ENCODE measurements at places on chromosomes 4 and X.

- DNase-seq: no peak
Observed at GRCh38 chr4:7013175-7013574, 30.0 kb upstream of the TADA2B start.

GRCh38 chrX:37871626-37872302 is 24.4 kb upstream of the DYNLT3 start:
- DNase-seq: no peak

DNA sequence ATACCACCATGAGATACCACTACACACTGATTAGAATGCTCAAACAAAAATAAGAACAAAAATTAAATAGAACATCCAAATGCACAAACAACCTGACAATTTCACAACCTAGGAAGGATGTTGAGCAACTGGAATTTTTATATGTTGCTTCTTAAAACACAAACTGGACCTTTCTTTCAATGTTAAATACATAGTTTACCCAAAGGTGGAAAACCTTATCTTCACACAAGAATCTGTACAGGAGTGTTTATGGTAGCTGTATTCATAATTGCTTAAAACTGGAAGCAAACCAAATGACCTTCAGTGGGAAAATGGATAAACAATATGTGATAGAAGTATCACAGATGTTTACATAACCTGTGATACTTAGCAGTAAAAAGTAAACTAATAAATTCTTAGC is 573.8 kb downstream of the MAGEB5 start:
- DNase-seq: no peak

- DNase-seq: no peak
Observed at GRCh38 chr4:97950836-97951235, 192.4 kb downstream of the STPG2 start.

DNA sequence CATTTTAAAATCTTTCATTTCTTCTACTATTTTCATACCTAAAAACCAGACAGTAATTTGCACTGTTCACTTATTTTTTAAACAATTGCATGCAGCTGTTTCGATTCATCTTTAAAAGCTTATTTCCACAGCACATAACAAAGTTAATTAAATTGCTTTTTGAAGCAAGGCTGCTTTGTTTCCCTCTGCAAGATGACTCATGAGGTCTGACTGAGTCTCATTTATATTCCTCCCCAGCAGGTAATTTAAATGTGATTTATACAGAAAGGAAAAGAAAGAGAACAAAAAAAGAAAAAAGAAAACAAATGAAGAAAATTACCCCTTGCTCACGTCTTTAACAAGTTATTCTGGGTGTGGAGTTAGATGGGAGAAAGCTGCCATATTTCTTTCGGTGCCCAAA is 22.8 kb downstream of the VMA21 start:
- DNase-seq: no peak

- DNase-seq: no peak
Observed at GRCh38 chrX:65688403-65688871, 21.0 kb downstream of the MSN start.

DNA sequence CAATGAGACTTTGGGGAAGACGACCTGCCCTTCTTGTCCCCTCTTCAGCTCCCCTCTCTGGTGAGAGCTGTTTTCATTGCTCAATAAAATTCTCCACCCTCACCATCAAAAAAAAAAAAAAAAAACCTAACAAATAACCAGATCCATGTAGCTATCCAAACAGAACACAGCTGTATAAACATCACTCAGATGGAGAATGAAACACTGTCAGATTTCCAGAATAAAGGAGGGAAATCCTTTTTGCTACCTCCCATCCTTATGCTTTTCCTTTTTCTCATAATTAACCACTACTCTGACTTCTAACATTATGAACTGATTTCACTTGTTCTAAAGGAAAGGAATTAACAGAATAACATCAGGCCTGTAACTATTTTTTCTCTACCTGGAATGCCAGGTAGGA is 155.6 kb downstream of the PPP4R3C start:
- DNase-seq: no peak

- DNase-seq: no peak
Observed at GRCh38 chr4:100082852-100083251, 107.4 kb downstream of the DDIT4L start.

GRCh38 chr4:118034053-118034785 is at the start of gene NDST3:
Gene NDST3, plus strand, starts transcription at chr4:118034486. Its CDS starts 19,425 bp downstream, at chr4:118053911.
- no peak for DNase-seq

DNA sequence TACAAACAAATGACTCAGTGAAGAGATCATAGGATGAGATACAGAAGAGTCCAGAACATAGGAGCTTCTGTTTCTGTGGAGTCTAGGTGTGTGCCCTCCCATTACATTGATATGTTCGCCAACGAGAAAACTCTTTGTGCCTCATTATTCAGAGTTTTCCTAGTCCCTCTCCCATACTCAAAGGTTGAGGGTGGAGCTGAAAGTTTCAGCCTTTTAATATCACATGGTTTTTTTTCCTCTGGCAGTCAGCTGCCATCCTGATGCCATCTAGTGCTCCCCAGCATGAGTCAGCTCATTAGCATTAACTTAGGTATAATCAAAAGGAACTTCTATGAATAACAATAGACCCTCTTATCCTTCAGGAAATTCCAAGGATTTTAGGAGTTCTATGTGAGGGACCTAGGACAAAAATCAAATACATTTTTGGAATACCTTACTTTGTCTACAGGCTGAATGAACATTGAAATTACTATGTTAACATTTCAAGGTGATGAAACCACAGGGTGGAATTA is 559.6 kb upstream of the AMOT start:
- DNase-seq: no peak

GRCh38 chr4:158758142-158758541 is 10.7 kb upstream of the FNIP2 start:
- no peak for DNase-seq

DNA sequence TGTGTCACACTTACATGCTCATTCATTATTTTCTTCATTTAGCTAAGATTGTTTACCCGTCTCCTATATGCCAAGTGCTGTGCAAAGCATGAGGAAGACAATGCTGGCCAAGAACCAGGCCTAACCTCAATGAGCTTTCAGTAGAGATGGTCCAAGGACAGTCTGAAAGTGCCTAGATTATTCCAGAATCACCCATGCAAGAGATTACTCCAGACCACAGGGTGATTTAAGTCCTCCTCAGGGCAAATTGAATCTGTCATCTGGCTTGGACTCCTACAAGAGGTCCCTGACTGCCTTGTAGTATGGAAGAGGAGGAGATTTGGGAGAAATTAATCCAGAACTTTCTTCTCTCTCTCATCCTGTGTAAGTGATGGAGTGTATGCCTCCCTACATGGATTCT is 99.4 kb upstream of the NDP start:
- DNase-seq: no peak

DNA sequence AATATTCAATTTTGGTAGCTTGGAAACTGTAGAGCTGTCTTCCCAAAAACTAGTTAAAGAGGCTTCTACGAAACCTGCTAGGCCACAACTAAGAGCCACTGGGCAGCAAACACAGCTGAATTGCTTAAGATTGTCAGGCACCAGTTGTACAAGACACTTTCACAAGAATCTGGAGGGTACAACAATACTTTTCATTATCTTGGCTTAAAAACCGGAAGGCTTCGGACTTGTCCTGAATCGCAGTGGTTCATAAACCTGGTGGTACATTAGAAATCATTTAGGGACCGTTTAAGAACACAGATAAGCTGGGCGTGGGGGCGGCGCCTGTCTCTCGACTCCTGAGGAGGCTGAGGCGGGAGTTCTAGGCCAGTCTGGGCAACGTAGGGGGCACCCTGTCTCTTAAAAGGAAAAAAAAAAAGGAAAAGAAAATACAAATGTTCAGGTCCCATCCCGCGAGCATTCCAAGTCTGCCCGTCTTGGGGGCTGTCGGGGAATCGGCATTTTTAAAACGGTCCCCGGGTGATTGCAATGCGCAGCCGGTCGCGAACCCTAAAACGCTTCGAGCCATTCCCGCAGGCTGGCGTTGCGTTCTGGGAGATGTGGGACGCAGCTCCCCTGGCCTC is 763 bp downstream of the PYURF start:
- DNase-seq: no peak

DNA sequence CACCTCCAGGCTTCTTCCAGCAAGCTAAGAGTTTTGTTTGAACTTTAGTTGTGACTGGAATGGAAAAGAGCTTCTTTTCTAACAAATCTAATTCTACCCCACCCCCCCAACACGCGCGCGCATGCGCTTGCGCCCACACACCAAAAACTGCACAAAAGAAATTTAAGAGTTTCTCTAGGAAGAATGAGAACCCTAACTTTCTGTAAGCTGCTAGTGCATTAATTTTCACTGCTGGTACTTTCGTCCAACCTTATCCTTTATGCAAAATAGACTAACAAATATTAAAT is 9.0 kb upstream of the INTU start:
- no peak for DNase-seq

DNA sequence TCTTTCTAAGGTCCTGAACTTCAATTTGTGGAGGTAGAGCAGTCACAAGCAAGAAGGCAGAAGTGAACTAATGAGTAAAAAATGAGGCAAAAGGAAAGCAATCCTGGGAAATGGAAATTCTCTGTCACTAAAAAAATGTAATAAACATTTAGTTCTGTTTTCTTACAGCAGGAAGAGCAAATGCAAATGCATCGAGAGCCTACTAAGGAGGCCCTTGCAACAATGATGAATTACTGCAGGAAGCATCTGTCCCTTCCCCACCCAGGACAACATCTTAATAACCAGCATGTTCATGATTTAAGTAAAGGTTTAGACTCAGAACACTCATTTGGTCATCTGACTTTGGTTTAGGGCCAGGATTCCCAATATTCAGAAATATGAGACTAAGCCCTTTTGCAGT is 341.4 kb upstream of the NOCT start:
- DNase-seq: no peak

GRCh38 chrX:24920769-24921168 is 95.0 kb downstream of the ARX start:
- DNase-seq: no peak

GRCh38 chr4:41209187-41209586 is 5.2 kb downstream of the APBB2 start:
- DNase-seq: no peak

- no peak for DNase-seq
Observed at GRCh38 chrX:79719568-79720231, 294.9 kb upstream of the TBX22 start.

GRCh38 chrX:42140320-42140719 is 217.0 kb upstream of the CASK start:
- no peak for DNase-seq

DNA sequence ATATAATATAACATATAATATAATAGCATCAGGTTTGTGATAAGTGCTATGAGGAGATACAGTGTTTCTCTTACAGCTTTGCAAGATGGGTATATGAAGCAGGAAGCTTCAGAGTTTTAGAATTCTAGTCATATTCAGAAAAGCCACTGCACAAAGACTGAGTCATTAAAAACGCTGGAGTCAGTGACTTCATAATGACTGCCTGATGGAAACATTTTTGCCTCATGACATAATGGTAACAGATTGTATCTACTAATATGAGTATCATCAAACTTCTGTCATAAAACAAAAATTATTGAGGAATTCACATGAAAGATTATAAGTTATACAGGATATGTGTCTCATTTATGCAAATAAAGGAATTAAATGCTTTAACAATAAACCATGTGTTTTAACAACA is 46.8 kb downstream of the EPHA5 start:
- DNase-seq: no peak

DNA sequence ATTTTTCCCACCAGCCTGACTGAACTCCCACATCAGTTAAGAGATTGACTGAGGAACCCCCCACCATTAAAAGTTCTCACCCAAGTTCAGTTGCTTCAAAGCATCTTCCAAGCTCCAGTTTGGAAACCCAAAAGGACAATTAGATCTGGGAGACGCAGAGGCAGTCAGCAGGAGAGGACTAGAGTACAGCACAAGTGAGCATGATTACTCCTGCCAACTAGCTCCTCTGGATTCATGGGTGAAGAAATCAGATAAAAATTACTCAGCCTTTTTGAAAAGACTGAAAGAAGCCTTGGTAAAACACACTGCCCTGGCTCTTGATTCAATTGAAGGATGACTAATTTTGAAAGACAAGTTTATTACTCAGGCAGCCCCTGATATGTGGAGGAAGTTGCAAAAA is 297.5 kb downstream of the ADAM29 start:
- no peak for DNase-seq

DNA sequence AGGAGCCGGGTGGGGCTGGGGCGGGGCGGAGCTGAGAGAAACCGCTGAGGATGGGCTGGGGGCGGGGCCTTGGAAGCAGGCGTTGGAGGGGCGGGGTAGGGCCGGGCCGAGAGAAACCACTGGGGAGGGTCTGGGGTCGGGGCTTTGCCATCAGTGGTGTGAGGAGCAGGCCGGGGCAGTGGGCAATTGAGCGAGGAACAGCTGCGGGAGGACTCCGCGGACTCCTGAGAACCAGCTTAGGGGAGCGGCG is 1.3 kb upstream of the EOLA2 start:
- no peak for DNase-seq

DNA sequence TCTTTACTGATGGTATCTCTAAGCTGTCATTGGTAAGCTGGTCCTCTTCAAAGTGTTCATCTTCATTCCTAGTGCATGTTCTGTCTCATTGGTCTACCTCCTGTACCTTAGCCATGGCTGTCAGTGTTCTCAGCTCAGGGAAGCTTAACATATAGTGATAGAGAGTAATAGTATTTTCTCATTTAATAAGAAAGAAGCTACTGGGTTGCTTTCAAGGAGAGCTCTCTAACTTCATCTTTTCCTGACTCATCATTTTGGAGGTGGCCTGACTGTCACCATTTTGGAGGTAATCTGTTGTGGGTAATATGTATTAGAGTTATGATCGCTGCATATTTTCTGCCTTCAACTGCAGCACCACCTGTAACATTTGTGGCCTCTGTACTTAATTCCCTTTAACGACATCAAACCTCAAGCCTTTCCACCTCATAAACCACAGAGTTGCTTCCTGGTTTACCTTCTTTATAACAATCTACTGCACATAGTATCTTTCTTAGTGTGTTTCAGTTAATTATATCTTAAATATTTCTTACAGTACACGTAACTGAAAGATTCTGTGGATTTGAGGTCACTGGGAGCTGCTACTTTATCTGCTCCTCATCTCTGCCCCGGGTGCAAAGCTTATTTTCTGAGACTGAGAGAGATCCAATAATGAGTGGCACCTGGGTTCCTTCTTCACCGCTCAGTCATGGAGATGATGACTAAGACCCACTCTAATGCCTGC is 474.0 kb upstream of the TECRL start:
- no peak for DNase-seq

- DNase-seq: no peak
Observed at GRCh38 chr4:119623025-119623424, 5.6 kb downstream of the PDE5A start.

- no peak for DNase-seq
Observed at GRCh38 chr4:65624651-65625050, 45.6 kb downstream of the EPHA5 start.

- DNase-seq: no peak
Observed at GRCh38 chr4:8086783-8087445, 71.7 kb downstream of the ABLIM2 start.

DNA sequence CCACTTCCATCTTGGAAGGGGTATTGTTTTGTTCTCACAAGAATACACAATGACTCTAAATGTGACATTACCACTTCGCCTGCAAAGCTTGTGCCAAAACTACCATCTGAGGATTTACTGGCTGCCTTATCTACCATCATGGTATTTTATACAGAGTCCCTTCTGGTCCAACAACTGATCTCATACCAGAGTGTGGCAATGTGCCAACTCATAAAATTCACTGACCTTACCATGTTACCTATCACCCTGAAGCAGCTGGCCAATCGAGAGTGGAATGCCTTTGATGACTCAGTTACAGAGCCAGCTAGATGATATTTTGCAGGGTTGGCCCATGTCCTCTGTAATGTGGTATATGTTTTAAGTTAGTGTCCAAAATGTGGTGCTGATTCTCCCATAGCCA is 3.8 kb upstream of the SERPINA7 start:
- no peak for DNase-seq

All from stimulated activated CD8-positive, alpha-beta memory T cell treated with anti-CD3 and anti-CD28 coated beads, Interleukin-12 subunit alpha, Interleukin-12 subunit beta, amount 100 ng/mL, for 4 hours (primary cell).